ENCODE measurements at places on chromosomes 3 and 15.

GRCh38 chr3:44339181-44340057, 853 bp downstream of the TCAIM start:
- peak overlapping the region; percentile 70 for H3K4me3 ChIP-seq
- H3K4me1 ChIP-seq = peaks cover 3% of the 10 kb centered on the region
- DNase-seq = no peak
- H3K27me3 ChIP-seq = no peaks in the 10 kb centered on the region
- peak overlapping the region; percentile 75 for H3K27ac ChIP-seq

GRCh38 chr3:125022206-125022605, 33.6 kb downstream of the HEG1 start:
- no peaks in the 10 kb centered on the region for H3K36me3 ChIP-seq
- no peak overlapping the region for H3K4me3 ChIP-seq
- no peaks in the 10 kb centered on the region for H3K4me1 ChIP-seq
- H3K27me3 ChIP-seq = no peaks in the 10 kb centered on the region
- H3K27ac ChIP-seq = no peak overlapping the region

DNA sequence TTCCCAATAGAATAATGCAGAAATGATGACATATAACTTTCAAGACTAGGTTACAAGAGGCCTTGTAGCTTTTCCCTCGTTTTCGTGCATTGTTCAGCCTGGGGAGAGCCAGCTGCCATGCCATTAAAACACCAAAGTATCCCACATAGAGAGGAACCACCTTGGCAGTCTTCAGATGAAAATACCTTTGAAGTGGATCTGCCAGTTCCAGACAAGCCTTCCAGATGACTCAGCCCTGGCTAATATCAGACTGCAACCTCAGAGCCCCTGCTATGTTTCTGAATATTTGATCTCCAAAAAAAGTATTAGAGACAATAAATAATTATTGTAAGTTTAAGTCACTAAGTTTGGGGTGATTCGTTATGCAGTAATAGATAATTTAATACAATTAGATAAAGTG, 294.3 kb upstream of the GBE1 start:
- H3K4me3 ChIP-seq = no peak overlapping the region
- H3K4me1 ChIP-seq = no peaks in the 10 kb centered on the region
- H3K36me3 ChIP-seq = no peaks in the 10 kb centered on the region
- H3K27me3 ChIP-seq = no peaks in the 10 kb centered on the region
- H3K27ac ChIP-seq = no peak overlapping the region
- DNase-seq = no peak

- peaks cover 13% of the 10 kb centered on the region for H3K4me1 ChIP-seq
- no peaks in the 10 kb centered on the region for H3K27me3 ChIP-seq
- no peak overlapping the region for H3K4me3 ChIP-seq
- DNase-seq = no peak
- no peaks in the 10 kb centered on the region for H3K36me3 ChIP-seq
- no peak overlapping the region for H3K27ac ChIP-seq
These were observed 20.9 kb downstream of the AVEN start for GRCh38 chr15:34018021-34018645.

DNA sequence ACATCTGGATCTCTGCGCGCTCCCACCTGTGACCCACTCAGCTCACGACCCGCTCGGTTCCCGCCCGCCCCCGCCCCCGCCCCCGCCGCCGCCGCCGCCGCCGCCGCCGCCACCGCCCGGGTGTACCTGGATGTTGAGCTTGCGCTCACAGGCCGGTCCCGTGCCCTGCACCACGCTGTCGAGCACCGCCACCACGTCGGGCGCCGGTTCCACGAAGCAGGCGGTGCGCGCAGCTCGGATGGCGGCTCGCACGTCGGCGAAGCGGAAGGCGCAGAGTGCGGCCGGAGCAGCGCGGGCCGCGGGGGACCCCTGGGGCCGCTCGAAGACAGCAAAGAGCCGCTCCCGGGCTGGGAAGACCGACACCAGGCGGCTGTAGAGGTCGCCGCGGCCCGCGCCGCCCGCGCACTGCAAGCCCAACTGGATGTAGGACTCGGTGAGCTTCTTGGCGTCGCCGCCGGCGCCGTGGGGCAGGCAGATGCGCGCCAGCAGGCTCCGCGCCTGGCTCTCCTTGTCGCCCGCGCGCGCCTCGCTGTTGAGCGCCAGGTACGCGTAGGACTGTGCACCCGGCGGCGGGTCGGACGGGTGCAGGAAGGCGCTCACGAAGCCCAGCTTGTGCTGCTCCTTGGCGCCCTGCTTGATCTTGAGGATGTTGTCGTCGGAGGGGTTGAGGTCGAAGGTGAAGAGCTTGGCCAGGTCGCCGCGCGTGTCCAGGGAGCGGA, 1.1 kb downstream of the PLXND1 start:
- H3K27ac ChIP-seq = no peak overlapping the region
- H3K27me3 ChIP-seq = peaks cover 42% of the 10 kb centered on the region
- DNase-seq = peak; percentile 76
- peak overlapping the region; percentile 69 for H3K4me3 ChIP-seq

DNA sequence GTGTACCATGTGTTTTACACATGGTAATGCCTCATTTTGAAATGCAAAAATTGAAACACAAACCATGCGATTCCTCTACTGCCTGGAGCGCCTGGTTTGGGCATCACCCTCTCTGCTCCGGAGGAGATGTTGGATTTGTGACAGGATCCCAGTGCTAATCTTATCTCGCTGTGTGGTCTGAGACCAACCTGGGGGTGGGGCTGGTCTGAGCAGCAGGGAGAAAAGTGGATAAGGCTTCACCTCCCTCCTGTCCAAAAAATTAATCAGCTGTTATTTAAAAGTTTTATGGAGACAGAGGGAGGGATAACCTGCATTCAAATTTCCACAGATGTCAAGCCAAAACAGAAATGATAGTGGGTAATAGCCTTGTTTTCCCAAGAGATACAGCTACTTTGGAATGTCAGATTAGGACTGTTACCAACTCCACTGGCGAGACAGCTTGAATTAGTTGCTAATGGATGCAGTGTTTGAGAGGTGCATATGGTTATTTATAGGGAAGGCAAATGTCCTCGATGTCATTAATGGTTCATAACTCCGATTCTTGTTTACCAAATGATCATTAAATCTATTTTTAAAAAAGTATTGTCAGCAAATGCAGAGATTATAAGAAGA, 54.0 kb upstream of the SKOR1 start:
- no peaks in the 10 kb centered on the region for H3K27me3 ChIP-seq
- no peak overlapping the region for H3K27ac ChIP-seq
- DNase-seq = peak; percentile 47
- no peak overlapping the region for H3K4me3 ChIP-seq

DNA sequence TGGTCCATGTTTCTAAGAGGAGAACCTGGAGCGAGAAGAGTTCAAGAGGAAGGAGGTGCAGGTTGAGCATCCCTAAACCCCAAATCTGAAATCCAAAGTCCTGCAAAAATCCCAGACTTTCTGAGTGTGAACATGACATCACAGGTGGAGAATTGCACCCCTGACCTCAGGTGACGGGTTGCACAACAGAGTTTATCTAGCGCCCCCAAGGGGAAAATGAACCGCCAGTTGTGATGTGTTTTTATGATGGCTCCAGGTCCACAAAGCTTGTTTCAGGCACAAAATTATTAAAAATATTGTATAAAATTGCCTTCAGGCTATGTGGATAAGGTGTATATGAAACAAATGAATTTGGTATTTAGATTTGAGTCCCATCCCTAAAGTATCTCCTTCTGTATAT, 420.0 kb downstream of the GABRB3 start:
- H3K4me3 ChIP-seq = no peak overlapping the region
- no peaks in the 10 kb centered on the region for H3K4me1 ChIP-seq
- no peaks in the 10 kb centered on the region for H3K27me3 ChIP-seq
- H3K36me3 ChIP-seq = no peaks in the 10 kb centered on the region

- no peaks in the 10 kb centered on the region for H3K36me3 ChIP-seq
- H3K27ac ChIP-seq = no peak overlapping the region
- no peaks in the 10 kb centered on the region for H3K27me3 ChIP-seq
- DNase-seq = peak; percentile 11
- H3K4me3 ChIP-seq = no peak overlapping the region
These were observed 57.0 kb upstream of the GPR149 start for GRCh38 chr3:154486949-154487348.

GRCh38 chr15:71335591-71335990, 220.3 kb downstream of the THSD4 start:
- no peaks in the 10 kb centered on the region for H3K36me3 ChIP-seq
- no peak overlapping the region for H3K27ac ChIP-seq
- no peak overlapping the region for H3K4me3 ChIP-seq
- no peaks in the 10 kb centered on the region for H3K27me3 ChIP-seq

DNA sequence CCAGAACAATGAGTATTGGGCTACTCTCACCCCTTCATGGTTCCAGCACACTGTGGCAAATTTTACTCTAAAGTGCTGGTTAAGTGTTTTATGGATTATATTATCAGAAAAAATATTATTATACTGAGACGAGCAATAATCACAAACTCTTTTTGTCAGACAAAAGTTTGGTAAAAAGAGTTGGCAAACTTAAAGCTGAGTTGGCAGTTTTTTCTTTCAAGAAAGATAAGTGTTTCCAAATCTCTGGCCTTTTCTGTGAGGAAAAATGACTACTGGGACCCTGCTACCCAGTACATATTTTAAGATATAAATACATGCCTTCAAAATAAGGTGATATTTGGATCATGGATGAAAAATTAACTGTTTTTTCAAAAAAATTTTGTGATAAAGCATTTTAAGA, 471.5 kb upstream of the IL12A start:
- H3K36me3 ChIP-seq = no peaks in the 10 kb centered on the region
- no peaks in the 10 kb centered on the region for H3K4me1 ChIP-seq
- no peak overlapping the region for H3K27ac ChIP-seq
- no peak for DNase-seq

GRCh38 chr15:58046467-58046866, 19.0 kb downstream of the ALDH1A2 start:
- H3K4me3 ChIP-seq = no peak overlapping the region
- DNase-seq = no peak
- H3K4me1 ChIP-seq = peaks cover 21% of the 10 kb centered on the region
- peaks cover 36% of the 10 kb centered on the region for H3K27me3 ChIP-seq
- H3K27ac ChIP-seq = no peak overlapping the region

DNA sequence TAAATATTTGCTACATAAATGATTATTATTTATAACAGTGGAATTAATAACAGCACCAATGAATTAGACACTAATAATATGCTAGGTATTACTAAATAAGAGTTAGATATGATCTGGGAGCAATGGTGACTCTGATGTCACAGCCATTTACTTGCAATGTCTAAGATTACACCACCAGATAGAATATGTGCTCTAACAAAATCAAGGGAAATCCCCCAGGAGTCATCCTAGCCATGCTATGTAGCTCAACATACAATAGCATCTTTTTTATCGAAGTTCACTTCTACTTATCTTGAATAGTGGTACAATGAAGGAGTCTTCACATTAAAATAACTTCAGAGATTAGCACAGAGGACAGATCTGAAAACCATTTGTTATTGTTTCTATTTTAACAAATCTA, 154.0 kb downstream of the FMN1 start:
- no peaks in the 10 kb centered on the region for H3K36me3 ChIP-seq
- no peaks in the 10 kb centered on the region for H3K4me1 ChIP-seq
- H3K27me3 ChIP-seq = no peaks in the 10 kb centered on the region

DNA sequence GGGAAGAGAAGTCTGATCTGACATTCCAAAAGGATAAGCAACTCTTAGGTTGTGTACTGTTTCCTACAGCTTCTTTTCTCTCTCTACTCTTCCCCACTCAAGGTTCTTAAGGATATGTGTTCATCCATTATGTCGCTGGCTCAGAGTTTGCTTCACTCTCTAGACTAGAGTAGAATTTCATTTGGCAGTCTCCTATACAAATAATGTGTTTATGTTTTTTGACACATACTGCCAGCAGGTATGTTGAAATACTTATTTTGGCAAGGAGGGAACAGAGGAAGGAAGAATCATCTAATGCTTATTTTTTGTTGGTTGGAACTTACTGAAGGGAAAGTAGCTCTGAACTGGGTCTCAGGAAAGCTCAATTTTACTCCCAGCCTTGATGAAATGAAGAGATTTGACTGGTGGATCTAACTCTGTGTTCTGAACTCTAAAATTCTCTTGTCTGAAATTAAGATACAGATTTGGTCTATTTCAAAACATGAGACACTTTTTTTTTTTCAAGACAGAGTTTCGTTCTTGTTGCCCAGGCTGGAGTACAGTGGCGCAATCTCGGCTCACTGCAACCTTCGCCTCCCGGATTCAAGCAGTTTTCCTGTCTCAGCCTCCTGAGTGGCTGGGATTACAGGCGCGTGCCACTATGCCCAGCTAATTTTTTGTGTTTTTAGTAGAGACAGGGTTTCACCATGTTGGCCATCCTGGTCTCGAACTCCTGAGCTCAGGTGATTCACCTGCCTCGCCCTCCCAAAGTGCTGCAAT, 7.6 kb upstream of the EMC3 start:
- no peak overlapping the region for H3K27ac ChIP-seq
- H3K36me3 ChIP-seq = peaks cover 4% of the 10 kb centered on the region
- H3K4me3 ChIP-seq = no peak overlapping the region
- no peaks in the 10 kb centered on the region for H3K27me3 ChIP-seq
- DNase-seq = no peak
- no peaks in the 10 kb centered on the region for H3K4me1 ChIP-seq

DNA sequence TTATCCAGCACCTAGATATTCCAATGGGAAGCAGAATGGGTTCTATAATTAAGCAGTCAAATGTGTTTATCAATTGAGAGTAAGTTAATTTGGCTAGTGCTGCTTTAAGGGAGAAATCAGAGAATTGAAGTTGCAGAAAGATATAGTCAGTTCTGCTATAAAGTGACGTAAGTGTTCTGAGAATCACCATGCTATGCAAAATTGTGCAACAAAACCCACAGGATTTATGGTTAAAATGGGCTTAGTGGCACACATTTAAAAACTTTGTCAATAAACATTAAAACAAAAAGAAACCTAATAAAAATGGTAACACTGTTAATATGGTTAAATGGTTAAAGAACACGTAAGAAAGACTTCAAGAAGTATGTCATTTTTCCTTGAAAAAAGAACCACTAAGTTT, 74.5 kb downstream of the TMEM108 start:
- DNase-seq = no peak
- no peaks in the 10 kb centered on the region for H3K4me1 ChIP-seq

DNA sequence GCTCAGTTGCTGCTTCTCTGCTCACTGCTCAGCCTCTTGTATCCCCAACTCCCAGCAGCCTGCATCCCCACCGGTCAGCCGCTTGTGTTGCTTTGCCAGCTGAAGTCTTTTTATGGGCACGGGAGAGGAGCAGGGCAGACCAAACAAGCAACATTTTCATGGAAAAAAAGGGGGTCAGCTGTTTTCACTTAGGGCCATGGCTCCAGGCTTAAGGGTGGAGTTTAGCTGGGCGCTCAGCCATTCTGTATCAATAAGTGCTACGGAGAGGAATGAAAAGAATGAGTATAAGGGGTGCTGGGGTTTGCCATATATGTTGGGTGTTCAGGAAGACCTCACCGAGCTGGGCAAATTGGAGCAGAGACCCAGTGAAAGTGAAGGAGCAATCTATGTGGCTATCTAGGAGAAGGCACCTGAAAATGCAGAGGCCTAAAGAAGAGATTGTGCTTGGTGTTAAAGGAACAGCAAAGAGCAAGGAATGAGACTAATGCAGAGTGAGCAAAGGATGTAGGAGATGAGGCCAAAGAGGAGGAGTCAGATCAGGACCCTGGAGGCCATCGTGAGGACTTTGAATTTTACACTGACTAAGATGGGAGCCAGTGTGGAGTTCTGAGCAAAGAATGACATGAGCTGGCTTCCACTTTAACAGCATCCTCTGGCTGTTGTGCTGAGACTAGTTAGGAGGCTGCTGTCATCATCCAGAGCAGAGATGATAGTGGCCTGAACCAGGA, 16.6 kb upstream of the IREB2 start:
- no peaks in the 10 kb centered on the region for H3K4me1 ChIP-seq
- H3K4me3 ChIP-seq = no peak overlapping the region
- DNase-seq = no peak

Measured in GM23338 (cell line).